Left renal pelvis (tissue), 4 donors: ENCODE measurements at places on chromosomes 2 and 18. TPM values are rescaled to one million over a fixed set of nuclear protein-coding genes. Genes with fewer than 3 reads are reported as not detected.

DNA sequence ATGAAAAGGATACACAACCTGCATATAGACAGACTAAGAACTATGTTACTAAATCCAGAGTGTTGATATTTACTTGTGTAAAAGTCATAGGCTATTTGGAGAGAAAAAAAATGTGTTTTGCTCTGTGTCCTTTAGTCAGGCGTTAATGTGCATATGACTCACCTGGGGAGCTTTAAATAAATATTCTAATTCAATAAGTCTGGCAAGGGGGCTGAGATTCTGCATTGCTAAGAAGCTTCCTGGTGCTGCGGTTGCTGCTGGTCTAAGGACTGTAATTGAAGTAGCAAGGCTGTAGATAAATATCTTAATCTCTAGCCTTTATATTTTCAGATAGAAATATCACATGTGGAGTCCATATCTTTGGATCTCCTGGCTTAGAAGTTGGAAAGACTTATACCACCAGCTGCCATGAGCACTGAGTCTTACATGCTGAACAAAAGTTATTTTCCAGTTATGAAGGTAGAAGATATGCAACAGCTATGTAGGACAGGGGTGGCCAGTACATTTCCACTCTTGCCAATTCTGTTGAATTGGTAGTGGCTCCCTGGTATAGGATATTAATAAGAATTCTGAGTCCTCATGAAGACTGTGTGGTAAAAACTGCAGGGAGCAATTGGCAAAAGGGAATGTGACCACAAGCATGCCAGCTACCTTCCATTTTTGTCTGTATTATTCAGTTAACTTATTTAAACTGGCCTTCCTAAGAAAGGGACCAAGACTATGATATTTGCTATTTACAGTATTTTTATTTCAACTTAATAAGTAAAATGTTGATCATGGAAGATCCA lies 4.8 kb downstream of the SPAG16 start:
- no peak for DNase-seq

DNA sequence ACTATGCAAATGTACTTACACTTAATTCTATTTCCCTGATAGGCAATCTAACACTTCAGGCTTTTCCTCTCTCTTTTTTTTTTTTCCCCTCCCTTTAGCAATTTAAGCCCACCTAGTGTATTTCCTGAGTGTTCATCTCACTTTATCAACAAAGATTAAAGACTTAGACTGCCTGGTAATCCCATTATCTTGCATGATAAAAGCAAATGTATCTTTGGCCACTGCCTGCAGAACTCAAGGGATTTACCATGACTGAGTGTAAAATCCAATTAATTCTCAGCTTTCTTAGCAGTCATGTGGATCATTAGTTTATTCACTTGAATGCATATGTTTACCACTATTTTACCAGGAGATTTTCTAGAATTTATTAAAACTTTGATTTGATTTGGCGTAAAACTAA lies 1102.2 kb upstream of the GYPC start:
- no peak for DNase-seq

DNA sequence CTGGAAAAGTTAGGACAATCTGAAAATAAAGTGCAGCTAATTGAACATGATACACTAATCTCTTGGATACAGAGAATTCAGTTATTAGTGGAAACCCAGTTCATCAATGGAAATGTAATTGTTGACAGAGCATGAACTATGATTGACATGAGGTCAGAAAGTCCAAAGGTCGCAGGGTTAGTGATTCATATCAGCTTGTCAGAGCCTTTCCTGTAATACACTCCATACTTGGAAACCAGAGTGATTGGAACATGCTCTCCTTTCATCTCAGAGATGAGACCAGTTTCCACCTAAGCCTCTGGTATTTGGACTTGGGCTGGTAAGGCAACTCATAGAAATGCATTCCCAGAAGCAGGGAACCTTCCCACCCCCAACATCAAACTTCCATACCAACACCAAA lies 8.5 kb upstream of the NCKAP5 start:
- no peak for DNase-seq

- no peak for DNase-seq
Measured at GRCh38 chr2:232574674-232575403, 24.4 kb downstream of the EIF4E2 start.

DNA sequence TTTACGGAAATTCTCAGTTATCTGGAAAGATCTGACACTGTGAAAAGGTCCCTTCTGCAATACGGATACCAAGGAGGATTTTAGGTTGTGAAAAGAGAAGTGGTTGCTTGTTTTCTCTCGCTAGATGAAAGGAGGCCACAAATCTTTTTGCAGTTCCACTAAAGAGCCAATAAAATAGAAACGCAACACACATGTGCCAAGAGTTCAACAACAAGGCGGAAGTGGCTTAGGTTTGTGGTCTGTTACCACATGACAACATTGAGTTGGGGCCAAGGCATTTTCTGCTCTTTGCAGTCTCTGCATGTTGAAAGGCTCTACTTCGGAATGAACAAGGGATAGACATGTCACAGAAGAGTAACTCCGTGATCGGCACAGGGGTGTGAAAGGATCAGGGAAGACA lies 115.7 kb upstream of the OSR1 start:
- peak; percentile 20 for DNase-seq

- no peak for DNase-seq
Measured at GRCh38 chr18:997499-997898, 92.8 kb downstream of the ADCYAP1 start.

GRCh38 chr2:229431327-229431954 lies 160.4 kb upstream of the PID1 start:
- DNase-seq = no peak

DNA sequence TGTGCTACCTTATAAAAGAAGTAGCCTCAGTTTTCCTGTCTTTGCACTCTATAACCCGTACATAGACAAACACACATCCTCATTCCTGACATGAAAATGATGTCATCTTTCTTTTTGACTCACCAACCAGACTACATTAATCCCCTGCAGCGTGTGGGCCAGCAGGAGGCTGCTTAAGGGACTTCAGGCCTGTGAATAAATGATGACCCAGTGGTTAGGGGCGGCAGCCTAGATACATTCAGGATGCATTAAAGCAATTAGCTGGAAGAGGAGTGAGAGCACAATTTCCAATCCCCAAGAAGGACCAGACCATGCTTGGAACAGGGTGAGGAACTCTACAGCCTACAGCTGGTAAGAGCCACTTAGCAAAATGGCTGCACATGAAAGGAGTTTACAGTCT lies 57.3 kb upstream of the KLF7 start:
- DNase-seq = no peak

DNA sequence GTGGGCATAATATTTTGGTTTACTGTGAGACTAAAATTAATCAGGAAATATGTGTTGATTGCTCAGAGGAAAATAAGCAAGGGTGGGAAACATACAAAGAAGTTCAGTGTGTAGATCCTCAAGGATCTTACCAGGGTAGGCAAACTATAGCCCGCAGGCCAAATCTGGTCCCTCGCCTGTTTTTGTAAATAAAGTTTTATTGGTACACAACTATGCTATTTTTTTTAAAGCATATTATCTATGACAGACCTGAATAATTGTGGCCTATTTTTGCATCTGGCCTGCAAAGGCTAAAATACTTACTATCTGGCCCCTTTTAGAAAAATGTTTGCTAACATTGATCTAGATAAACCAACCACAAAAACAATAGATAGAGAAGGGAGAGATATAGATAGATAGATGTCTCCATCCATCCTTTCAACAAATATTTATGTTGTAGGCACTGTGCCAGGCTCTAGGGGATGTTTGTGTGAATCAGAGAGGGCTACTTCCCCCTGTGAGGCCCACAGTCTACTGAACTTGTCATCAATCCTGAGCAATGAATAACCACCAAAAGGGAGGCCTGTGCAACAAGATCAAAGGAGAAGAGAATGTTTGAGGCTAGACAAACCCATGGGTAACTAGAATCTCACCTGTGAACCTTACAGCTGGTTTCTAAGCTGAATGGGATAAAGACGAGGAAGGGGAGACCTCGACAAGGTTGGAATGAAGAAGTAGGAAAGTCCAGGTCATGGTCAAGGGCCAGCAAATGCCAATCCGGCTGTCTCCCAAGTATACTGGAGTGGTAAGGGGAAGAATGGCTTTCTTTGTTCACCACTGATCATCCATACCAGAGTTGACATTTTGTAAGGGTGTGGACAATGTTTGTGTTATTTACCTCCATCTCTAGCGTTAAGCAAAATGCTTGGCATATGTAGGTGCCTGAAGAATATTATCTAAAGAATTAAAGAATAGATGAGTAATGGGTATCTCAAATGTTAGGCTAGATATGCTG lies 23.6 kb downstream of the ALPK2 start:
- DNase-seq = no peak

The KRCC1 gene
- polyA plus RNA-seq = 40.5 TPM

The CRYGC gene
- polyA plus RNA-seq = not detected

The L3MBTL4 gene
- polyA plus RNA-seq = 4.8 TPM

The SIX3 gene
- not detected for polyA plus RNA-seq

The IL1RN gene
- 1.4 TPM for polyA plus RNA-seq
